ENCODE measurements at places on chromosomes 2 and 18. TPM values are rescaled to one million over a fixed set of nuclear protein-coding genes. Genes with fewer than 3 reads are reported as not detected.

SP9 gene
- total RNA-seq: not detected

GRCh38 chr2:219998107-219998506, 370.7 kb downstream of the SLC4A3 start:
- ATAC-seq: no peak

DNA sequence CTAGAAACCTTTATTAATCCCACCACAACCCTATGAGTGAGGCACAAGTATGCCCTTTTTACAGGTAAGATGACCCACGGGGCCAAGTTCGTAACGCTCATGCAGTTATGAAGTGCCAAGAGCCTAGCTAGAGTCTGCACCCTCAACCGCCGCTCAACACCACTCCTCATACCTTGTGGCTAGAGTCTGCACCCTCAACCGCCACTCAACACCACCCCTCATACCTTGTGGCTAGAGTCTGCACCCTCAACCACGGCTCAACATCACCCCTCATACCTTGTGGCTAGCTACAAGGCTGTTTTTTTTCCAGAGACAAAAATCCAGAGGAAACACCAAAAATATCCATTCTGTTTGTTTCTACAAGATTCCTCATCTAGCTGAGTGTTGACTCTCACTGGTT, 4.6 kb downstream of the TXNL4A start:
- ATAC-seq: no peak

RUFY4 gene
- total RNA-seq: not detected

MAT2A gene
- total RNA-seq: 163 TPM

DNA sequence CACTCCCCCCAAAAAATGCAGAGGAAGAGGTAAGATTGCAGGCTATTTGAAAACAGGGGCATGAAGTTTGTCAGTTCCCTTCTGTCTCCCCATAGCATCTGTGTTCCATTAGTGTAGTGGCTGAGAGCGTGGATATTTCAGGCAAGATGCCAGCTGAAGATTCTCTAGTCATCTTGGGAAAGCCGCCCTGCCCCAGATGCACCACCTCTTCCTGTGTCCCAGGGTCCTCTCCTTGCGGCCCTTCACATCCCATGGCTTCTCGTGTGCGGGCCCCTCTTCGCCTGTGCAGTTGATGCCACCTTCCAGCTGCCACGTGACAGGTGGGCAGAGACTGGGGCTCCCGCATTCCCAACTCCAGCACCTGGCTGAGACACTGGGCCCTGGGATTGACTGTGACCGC, 16.1 kb downstream of the TMEM127 start:
- ATAC-seq: peak; percentile 32

DNA sequence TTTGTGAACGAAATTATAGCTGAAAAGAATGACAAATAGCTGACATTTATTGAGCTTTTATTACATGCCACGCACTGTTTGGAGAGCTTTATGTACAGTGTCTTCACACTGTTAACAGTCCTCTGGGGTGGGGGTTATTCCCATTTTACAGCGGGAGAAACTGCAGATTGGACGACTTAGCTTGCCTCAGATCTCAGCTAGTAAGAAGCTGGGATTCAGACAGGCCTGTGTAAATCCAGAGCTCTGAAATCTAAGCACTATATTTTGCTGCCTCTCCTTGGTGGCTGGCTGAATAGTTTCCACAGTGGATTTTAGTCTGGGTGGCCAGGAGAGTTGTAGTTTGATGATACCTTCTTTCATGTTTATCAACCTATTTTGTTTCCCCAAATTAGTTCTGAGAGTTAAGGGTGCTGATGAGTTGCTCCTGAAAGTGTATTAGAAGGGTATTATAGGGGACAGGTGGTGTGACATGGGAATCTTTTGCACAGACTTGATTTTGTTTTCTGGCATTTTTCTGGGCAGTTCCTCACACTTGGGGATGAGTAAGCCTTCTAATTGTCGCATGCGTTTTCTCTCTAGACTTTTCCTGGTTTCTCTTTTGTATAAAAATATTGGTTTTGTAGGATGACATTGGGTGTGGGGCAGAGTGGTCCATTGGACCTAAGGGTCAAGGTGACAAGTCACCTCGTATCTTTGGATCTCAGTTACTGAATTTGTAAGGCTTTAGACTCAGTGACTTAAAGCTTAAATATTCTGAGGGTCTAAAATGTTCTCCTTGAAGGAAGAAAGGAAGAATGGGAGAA, 1.5 kb downstream of the ACSL3 start:
- ATAC-seq: no peak

FMNL2 gene
- 35.0 TPM for total RNA-seq

- ATAC-seq: no peak
Measured at GRCh38 chr2:33219850-33220275, 256.6 kb upstream of the RASGRP3 start.

ST6GAL2 gene
- total RNA-seq: 24.8 TPM

DNA sequence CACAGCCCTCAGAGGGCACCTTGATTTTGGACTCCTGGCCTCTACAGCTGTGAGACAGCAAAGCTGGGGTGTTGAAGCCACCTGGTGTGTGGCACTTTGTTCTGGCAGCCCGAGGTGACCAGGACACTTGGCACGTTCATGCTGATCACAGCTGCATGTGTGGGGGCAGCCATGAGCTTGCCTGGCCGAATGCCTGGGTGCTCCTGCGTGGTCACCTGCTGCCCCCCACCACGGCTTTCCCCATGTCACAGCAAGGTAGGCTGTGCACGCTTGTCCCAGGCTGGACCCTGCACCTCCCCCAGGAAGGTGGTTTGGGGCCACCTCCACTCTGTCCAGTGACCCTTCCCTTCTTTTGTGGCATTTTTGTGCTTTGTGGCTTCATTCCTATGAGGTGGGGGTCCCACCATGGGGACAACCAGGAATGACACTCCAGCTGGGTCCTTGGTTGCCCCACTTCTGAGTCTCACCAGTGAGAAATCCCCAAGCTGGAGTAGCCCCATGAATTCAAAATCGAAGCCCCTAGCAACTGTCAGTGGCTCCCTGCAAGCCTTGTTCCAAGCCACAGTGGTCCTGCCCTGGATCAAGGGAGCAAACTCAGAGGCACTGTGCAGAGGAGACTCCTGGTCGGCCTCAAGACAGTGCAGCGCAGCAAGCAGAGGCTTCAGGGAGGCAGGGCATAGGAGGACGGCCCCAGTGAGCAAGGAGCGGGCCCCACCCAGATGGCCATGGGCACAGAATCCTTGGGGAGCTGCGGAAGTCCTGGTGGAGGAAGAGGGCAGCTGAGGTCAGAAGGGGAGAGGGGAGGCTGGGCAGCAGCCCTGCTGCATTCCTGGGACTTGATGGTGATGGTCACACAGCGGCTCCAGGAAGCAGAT, 121.4 kb upstream of the HS6ST1 start:
- no peak for ATAC-seq

DNA sequence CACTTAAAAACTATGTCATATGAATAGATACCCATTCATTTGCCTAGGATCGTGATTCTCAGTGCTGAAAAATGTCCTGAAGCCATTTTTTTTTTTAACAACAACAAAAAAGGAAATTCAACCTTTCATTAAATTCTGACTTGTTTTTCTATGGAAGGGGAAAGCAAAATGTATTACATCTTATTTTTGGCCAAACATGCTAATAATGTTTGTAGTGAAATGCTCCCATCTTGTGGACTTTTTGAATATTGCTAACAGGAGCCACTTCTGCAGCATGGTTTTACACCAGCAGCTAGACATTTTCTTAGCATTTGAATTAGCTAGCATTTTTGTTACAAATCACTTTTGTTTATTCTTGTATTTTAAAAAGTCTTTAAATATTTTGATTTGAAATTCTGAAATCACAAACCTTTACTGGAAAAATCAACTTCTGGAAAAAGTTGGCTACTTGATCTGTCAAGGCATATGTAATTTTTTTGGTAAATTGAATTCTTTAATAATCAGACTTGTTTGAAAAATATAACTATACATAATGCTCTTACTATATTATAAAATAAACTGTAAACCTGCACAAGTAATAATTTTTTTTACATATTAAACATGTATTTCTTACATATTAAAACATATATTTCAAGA, 75.8 kb downstream of the KIDINS220 start:
- ATAC-seq: no peak

GRCh38 chr2:222877556-222878300, 16.9 kb downstream of the ACSL3 start:
- no peak for ATAC-seq

- no peak for ATAC-seq
Measured at GRCh38 chr2:219621935-219622334, 5.5 kb upstream of the SLC4A3 start.

- ATAC-seq: peak; percentile 35
Measured at GRCh38 chr2:80303909-80304837, at the start of gene LRRTM1. Gene LRRTM1, minus strand, starts transcription at chr2:80304752. Its CDS starts 933 bp downstream, at chr2:80303819.

DNA sequence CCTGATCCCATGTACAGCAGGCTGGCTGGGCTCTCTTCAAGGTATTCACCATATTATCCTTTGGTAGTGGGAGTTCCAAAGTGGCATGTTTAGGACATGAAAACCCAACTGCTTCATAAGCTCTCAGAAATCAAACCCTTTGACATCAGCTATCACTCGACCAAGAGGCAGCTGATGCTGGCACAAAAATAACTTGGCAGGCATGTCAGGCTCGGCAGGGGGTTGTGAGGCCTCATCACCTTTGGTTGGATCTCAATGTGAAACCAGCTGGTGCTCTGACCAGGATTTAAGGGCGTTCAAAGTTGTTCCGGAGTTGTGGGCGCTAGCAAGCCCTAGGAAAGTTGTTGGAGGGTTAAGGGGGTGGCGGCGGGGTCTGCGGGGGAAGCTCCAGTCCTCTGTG, 171.9 kb downstream of the FHOD3 start:
- ATAC-seq: no peak

FAM228A gene
- 0.54 TPM for total RNA-seq

OTOF gene
- not detected for total RNA-seq

Measured in gastroesophageal sphincter (tissue), 4 donors.